ENCODE measurements at places on chromosomes 13 and 19.

GRCh38 chr19:35641515-35642151 is at the start of gene ETV2:
ETV2 (plus strand) TSS chr19:35641745; CDS start chr19:35642461, 716 bp downstream.
- DNase-seq: peak; percentile 61

- peak; percentile 92 for DNase-seq
Measured at GRCh38 chr13:39565036-39565949, 37.7 kb downstream of the LHFPL6 start.

GRCh38 chr13:19952850-19953249 is 5.7 kb upstream of the ZMYM2 start:
- DNase-seq: no peak

DNA sequence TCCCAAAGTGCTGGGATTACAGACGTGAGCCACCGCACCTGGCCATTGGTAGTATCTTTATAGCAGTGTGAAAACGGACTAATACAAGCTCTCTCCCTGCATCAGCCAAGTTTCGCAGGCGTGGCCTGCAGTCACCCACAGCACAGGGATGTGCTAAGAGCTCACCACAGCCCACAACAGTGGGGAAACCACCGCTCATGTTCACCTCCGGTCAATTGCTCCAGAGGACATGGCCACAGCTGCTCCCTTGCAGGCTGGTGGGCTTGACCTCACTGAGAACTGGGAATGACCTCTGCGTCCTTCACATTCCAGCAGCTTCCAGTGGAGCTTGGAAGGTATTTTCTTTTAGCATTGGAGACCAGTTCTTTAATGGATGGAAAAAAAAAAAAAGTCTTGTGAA is 156.4 kb downstream of the KCTD15 start:
- DNase-seq: no peak

DNA sequence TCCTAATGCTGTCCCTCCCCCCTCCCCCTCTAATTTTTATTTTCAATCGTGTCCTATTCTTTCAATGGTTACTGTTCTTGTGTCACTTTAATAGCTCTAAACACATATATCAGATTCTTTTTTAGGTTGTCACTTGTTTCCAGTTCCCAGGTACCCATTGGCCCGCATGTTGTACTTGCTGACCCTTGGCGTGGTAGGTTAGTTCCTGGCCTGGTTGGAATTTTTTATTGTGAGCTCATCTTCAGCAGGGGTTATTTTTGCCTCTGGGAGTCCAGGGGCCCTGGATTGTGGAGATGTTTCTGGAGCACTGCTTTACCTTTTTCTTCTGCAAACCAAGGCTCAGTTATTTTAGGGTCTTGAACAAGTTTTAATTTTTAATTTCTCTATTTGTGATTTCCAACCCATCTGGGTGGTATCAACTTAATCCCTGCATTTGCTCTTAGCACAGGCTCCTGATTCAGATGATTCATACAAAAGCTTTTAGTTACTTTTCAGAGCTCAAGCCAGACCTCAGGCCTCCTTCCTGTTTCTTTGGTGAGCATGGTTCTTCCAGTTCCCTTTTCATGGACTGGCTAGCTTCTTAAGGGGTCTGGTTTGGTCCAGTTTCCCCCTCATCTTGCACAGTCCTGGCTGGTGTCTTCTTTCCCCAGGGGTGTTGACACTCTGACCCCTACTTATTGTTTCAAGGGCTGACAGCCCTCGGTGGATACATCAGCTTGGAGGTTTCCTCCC is 220.5 kb downstream of the TM9SF2 start:
- DNase-seq: no peak

DNA sequence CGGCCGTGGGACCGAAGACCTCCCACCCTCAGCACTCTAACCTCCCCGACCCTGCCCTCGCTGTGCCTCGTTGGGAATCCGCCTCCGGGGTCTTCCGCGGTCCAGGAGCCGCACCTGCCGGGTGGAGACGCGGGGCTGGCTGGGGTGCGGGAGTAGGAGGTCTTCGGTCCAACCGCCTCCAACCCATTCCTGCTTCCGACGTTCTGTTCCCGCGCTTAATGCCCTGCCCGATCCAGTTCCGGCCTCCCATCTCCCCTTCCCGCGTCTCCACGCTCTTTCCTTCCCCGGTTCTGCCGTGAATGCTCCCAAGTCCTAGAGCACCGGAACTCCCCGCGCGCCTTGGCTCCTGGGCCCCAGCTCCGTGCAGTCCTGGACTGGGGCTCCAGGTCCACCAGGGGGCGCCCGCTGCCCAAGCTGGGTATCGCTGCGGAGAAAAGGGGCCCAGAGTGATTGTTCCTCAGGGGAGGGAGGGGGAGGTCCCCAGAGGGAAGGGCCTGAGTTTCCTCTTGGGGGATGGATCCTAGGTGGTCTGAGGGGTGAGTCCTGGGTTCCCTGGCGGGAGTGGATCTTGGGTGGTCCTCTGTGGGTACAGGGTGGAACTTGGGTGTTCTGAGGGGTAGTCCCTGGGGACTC is 14.1 kb upstream of the TNFSF9 start:
- peak; percentile 87 for DNase-seq

- peak; percentile 87 for DNase-seq
Measured at GRCh38 chr19:16373532-16373931, 48.9 kb downstream of the KLF2 start.

DNA sequence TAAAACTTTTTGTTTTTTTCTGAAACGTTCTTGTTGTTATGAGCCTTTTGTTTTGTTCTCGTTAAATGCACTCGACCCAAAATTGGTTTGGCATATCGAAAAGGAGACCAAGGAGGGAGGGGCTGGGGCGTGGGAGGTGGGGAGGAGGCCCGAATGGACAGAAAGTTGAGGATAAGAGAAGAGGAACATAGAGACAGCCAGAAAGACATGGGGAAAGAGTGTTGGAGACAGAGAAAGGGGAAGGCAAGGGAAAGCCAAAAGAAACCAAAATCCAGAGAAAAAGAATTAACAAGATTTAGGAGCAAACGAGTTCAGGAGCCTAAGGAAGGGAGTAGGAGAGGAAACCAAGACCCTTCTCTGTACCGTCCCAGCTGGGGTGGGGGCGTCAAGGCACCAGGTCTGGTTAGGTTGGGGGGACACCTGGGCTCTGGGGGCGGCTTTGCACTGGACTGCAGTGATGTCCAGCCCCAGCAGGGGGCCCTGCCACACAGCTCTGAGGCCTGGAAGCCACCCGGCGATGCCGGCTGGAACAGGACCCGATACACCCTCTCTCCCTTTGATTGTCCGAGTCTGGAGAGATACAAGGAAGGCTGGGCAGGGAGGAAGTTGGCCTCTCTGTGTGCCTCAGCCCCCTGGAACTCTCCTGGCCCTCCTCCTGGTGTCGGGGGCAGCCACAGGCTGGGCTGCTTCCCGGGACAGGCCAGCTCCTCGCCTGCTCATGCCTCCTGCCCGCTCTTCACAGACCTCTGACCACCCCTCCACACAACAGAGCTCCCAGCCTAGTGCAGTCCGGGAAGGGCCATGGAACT is 11.6 kb upstream of the ASF1B start:
- DNase-seq: peak; percentile 78

GRCh38 chr19:44662691-44663385 is 8.4 kb upstream of the CEACAM19 start:
- DNase-seq: no peak

- peak; percentile 77 for DNase-seq
Measured at GRCh38 chr13:39910833-39911232, 255.4 kb downstream of the COG6 start.

- DNase-seq: no peak
Measured at GRCh38 chr13:28573595-28574373, 78.9 kb upstream of the FLT1 start.
